ENCODE measurements at places on chromosomes 5 and 9.
A peak's percentile ranks its signal among the peaks of the same experiment; 100 is the strongest.

DNA sequence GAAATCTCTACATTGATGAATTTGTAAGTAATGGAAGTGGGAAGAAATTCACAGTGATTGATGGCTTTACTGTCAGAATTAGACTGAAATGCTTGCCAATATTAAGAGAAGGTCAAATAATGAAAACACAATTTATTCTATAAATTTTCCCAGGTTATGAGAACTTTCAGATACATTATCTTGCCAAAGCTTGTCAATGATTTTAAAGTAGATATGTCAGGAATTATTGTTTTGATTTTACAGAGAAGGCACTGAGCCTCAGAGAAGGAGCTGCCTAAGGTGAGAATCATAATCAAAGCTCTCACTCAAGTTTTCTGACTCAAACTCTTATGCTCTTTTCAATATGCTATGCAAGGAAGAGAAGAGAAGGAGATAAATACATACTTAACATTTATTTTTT lies 564.0 kb upstream of the RGMB start:
- DNase-seq, result no peak

- peak; percentile 61 for DNase-seq
Observed at GRCh38 chr5:98796197-98796972, 22.9 kb downstream of the RGMB start.

- DNase-seq, result no peak
Observed at GRCh38 chr9:78288214-78288892, 8.6 kb upstream of the PSAT1 start.

- peak; percentile 14 for DNase-seq
Observed at GRCh38 chr9:95383185-95383676, 65.7 kb upstream of the FANCC start.

DNA sequence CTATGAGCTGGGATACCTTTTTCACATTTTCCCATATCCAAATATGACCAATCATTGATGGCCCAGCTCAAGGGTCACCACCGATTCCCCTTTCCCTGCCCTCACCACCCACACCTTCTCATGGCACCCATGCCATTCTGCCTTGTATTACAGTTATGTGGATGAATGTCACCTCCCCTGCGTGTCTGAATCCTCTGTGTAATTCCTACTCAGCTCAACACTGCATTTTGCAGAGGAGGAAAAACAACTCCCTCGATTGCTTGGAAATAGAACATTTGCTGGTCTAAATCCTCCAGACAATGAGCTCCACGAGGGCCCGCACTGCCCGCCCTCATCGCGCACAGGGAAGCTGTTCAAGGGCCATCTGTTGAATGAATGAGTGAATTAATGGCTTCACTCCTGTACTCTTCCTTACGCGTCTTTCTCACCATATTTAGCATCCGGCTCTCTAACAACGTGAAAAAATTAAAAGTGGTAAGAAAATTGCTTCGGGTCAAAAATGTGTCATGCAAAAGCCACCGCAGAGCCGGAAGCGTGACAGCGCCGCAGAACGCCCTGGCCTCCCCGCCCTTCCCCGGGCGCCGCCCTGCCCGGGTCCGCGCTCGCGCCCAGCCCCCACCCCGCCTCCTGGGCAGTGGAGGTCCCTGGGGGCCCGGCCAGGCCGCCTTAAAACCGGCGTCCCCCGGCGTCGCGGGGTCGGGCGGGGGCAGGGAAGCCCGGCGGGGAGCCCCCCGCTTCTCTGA lies 704 bp downstream of the SUSD1 start:
- peak; percentile 74 for DNase-seq

GRCh38 chr5:141928051-141928450 lies 4.4 kb downstream of the DELE1 start:
- DNase-seq, result no peak

DNA sequence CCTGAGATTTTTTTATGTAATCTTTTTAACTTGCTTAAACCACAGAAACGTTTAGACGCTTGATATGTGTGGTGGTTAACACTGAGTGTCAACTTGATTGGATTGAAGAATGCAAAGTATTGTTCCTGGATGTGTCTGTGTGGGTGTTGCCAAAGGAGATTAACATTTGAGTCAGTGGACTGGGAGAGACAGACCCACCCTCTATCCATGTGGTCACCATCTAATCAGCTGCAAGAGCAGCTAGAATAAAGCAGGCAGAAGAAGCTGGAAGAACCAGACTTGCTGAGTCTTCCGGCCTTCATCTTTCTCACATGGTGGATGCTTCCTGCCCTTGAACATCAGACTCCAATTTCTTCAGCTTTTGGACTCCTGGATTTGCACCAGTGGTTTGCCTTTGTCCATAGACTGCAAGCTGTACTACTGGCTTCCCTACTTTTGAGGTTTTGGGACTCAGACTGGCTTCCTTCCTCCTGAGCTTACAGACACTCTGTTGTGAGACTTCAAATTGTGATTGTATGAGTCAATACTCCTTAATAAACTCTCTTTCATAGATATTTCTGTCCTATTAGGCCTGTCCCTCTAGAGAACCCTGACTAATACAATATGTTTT lies 816.0 kb upstream of the CDH9 start:
- DNase-seq, result no peak

DNA sequence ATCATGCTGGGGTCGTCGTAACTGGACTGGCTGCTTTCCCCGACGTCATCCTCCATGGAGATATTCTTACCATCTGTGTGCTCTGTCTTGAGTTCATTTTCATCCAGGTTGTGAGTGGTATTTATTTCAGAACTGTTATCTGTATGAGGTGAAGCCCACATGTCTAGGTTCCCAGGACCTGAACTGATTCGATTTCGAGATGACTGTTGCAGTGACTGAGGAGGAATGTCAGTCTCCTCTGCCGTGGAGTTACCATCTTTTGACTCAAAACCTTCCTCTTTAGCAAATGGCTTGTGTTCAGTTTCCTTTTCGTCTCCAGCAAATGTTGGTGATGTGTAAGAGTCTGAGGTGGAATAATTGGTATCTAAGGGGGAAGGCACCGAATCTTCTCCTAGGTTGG lies 55.2 kb upstream of the PCA3 start:
- DNase-seq, result no peak

DNA sequence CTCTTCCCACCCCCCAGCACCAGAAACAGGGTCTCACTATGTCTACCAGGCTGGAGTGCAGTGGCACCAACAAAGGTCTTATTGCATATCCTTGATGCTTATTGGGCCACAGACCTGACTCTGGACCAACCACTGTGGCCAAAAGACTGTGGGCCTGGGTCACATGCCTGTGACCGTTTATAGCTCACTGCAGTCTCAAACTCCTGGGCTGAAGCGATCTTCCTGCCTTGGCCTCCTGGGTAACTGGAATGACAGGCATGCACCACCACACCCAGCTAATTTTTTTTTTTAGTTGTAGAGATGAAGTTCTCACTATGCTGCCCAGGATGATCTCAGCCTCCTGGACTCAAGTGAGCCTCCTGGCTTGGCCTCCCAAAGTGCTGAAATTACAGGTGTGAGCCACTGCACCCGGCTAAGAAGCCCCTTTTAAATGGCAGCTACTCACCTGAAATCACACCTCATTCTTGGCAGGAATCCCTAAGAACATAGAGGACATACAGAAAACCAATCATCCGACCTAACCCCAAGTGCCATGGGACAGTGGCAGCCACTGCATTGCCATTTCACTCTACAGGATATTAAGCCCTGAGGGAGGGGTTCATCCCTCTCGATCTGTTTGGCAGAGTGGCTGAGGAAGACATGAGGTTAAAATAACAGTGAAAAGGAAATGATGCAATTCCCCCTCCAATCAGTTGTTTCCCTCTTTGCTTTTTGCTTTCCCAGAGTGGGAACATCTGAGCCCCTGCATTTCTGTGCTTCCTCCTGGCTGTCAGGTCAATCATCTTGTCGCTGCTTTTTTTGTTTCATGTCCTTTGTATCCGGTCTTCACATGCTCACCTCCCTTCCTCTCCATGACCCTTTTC lies 74.6 kb downstream of the LRRC70 start:
- no peak for DNase-seq

DNA sequence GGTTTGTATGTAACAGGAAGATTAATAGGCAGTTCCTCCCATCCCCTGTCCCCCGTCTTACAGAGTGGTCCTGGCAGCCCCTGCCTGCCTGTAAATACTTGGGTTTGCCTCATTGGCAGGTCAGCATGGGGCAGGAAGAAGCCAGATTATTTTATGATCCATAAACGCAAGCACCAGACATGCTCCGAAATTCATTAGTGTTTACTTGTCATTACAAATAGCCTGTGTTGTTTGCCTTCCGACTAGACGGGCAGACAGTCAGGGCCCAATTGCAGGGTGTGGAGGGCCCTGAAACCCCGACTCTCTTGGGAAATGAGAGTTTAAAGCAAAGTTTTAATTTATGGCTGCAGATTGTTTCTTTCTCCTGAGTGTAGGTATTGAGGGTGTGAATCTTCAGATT lies 97.2 kb downstream of the RALGPS1 start:
- DNase-seq, result no peak

GRCh38 chr5:2017540-2018389 lies 135.0 kb upstream of the IRX4 start:
- peak; percentile 7 for DNase-seq

- DNase-seq, result no peak
Observed at GRCh38 chr5:88503406-88503805, 234.8 kb upstream of the TMEM161B start.

DNA sequence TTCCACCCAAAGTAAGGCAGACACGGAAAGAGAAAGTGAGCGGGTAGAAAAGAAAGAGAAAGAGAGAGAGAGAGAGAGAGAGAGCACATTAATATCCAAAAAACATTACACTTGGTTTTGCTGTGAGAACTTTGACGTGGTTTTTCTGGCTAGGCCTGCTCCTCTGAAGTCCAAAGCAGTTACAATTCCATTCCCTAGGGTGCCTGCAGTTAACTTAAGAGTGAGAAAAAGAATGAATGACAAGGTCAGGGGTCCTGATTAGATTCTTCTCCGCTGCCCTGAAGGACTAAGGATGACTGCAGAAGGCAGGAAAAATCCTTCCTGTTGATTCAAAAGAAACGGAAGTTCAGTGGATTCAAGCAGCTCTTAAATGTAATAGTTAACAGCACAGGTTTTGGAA lies 589.8 kb downstream of the PRELID2 start:
- no peak for DNase-seq

GRCh38 chr5:33423018-33423630 lies 17.6 kb upstream of the TARS1 start:
- DNase-seq, result no peak

GRCh38 chr9:14031810-14032209 lies 282.1 kb downstream of the NFIB start:
- no peak for DNase-seq

DNA sequence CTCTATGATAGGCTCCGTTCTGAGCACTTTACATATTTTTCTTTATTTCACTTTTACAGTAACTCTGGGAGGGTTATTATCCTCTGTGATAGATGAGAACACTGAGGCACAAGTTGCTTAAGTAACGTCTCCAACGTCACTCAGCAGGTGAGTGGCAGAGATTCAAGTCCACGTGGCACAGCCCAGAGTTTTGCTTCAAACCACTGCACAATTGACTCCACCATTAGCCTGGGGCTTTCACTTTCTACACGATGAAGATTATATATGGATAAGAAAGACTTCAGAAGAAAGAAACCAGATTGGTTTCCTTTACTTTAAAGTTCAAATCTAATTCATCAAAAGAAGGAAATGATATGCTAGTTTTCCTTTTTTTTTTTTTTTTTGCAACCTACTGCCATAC lies 245.9 kb downstream of the SYK start:
- DNase-seq, result no peak

DNA sequence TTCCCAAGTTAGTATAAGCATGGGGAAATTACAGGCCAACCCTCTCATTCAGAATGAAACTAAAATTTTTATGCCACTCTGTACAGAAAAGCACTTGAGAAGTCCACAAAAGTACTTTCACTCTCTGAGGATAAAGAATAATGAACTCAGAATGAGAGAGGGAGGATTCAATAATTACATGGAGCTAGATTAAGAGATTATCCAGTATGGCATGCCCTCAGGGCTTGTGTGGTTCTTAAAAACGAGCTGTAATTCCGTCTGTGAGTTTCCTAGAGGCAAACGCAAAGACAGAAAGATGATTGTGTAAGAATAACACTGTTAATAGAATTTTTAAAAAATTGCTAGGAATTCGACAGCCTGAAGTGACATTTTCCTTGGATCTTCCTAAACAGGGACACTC lies 126.8 kb upstream of the PTCH1 start:
- no peak for DNase-seq

GRCh38 chr5:160641405-160641804 lies 210.6 kb downstream of the ATP10B start:
- DNase-seq, result no peak

DNA sequence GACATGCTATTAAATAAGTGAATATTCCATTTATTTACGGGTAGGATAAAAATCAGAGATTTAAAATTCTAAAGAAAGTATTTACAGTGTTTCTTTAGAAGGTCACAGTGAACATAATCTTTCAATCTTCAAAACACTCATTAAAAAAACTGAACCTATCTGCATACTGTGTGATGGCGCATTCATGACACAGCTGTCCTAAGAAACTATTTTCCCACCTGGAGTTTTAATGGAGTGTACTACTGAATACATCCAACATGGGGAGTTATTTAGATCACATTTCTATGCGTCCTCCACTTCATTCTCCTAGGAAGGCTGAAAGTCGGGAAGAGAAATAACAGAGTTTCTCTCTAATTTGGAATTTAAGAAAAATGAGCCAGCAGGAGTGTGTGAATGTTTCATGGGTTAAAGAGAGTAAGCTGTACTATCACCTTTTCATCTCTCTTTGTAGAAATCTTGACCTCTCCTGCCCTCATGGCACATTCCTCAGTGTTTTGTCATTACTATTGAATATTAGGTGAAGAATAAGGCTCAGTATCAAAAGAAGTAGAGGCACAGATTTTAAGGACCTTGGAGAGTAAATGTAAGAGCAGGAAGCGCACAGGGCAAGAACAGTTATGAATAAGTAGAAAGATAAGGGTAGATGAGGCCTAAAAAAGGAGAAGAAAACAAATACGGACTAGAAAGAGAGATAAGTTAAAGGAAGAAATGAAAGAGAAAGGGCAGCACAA lies 551.2 kb upstream of the TUSC1 start:
- DNase-seq, result no peak

- no peak for DNase-seq
Observed at GRCh38 chr9:81758123-81758797, 68.9 kb upstream of the TLE1 start.

- no peak for DNase-seq
Observed at GRCh38 chr5:53515988-53516387, 35.6 kb downstream of the FST start.

DNA sequence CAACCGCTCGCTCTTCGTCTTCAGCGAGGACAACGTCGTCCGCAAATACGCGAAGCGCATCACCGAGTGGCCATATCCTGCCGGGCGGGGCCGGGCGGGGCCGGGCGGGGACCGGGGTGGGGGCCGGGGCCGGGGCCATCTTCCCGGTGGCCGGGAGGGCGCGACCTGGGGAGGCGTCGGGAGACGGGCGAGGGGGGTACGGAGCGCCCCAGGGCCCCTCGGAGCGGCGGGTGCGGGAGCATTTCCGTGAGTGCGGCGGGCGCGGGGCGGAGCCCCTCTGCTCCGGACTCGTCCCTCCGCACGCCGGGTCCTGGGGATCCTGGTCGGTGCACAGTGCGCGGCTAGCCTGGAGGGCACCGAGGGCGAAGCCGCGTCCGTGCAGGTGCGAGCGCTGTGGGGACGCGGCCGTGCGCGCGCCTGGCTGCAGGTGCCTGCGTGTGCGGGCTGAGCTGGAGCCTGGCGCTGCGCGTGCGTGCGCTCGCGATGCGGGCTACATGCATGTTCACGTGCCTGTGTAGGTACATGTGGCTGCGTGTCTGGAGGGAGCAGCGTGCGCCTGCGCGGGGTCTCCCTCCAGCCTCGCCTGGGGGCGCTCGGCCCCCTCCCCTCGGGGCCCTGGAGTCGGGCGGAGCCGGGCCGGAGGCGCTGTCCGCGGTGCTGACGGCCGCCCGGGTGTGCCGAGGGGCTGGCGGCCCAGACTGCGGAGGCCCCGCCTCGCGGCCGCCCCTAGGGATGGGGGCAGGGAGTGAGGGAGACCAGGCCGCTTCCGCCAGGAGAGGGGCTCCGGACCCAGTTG lies 762 bp downstream of the CACNA1B start:
- DNase-seq, result peak; percentile 68
